ENCODE measurements at places on chromosomes 13 and 19. TPM values are rescaled to one million over a fixed set of nuclear protein-coding genes. Genes with fewer than 3 reads are reported as not detected.
A peak's percentile ranks its signal among the peaks of the same experiment; 100 is the strongest.

GRCh38 chr19:55909801-55910200, 22.3 kb downstream of the NLRP13 start:
- no peaks in the 10 kb centered on the region for H3K4me1 ChIP-seq
- no peak overlapping the region for H3K27ac ChIP-seq
- H3K27me3 ChIP-seq: no peaks in the 10 kb centered on the region
- H3K4me3 ChIP-seq: no peak overlapping the region
- no peak for DNase-seq

- DNase-seq: no peak
- no peaks in the 10 kb centered on the region for H3K4me1 ChIP-seq
- no peak overlapping the region for H3K4me3 ChIP-seq
- no peak overlapping the region for H3K27ac ChIP-seq
- H3K36me3 ChIP-seq: no peaks in the 10 kb centered on the region
Observed at GRCh38 chr13:75123428-75123827, 358.5 kb downstream of the TBC1D4 start.

GRCh38 chr19:11194173-11194572, 3.2 kb downstream of the KANK2 start:
- no peak overlapping the region for H3K4me3 ChIP-seq
- H3K4me1 ChIP-seq: peaks cover 21% of the 10 kb centered on the region
- no peak overlapping the region for H3K27ac ChIP-seq
- H3K36me3 ChIP-seq: no peaks in the 10 kb centered on the region
- no peak for DNase-seq

GRCh38 chr19:1747285-1748114, 5.8 kb upstream of the ONECUT3 start:
- no peaks in the 10 kb centered on the region for H3K36me3 ChIP-seq
- peak; percentile 59 for DNase-seq
- H3K4me3 ChIP-seq: no peak overlapping the region
- H3K4me1 ChIP-seq: peaks cover 18% of the 10 kb centered on the region
- peaks cover 48% of the 10 kb centered on the region for H3K27me3 ChIP-seq
- peak overlapping the region; percentile 64 for H3K27ac ChIP-seq

DNA sequence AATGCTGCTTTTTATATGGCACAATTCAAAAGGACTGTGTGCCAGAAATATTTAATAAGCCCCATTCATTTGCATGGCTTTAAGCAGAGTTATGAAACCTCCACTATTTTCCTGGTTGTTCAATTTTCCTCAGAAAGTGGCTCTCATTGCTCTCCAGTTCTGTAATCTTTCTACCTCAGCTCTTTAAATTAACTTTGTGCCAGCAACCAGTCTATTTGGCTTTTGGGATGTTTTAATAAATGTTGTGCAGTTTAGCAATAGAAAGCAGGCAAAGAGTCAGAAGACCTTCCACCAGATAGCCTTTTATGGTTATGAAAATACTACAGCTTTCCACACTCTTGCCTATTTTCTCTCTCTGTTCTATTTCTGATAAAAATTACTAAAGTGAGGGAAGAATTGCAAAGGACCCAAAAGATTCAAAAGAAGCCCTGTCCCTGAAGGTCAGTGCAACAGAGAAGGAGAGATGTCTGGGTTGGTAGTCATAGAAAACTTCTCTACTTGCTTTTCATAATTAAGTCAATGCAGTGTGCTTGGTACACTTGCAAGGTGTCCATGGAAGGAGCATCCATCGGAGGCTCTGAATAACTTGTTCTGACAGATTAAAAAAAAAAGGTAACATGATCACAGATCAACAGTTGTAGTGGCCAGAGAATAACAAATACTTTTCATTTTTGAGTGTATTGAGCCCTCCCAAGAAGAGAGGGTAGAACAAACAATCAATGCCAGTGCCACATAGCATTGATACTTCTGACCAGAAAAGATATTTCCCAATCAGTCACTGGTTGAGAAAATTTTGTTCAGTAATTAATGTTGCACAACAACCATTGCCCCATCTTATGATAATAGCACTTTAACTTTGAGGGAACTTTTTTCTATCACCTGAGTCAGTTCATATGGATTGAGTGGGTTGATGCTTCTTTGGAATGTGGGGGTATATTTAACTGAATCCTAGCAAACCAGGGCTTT, 48.4 kb upstream of the SPRY2 start:
- H3K36me3 ChIP-seq: no peaks in the 10 kb centered on the region
- no peak overlapping the region for H3K4me3 ChIP-seq
- DNase-seq: no peak
- H3K27ac ChIP-seq: no peak overlapping the region
- peaks cover 4% of the 10 kb centered on the region for H3K27me3 ChIP-seq

- peak; percentile 26 for DNase-seq
- H3K4me3 ChIP-seq: no peak overlapping the region
- H3K27ac ChIP-seq: peak overlapping the region; percentile 16
- H3K36me3 ChIP-seq: peaks cover 2% of the 10 kb centered on the region
- H3K27me3 ChIP-seq: no peaks in the 10 kb centered on the region
Observed at GRCh38 chr13:107422421-107422820, 792.9 kb downstream of the LIG4 start.

DNA sequence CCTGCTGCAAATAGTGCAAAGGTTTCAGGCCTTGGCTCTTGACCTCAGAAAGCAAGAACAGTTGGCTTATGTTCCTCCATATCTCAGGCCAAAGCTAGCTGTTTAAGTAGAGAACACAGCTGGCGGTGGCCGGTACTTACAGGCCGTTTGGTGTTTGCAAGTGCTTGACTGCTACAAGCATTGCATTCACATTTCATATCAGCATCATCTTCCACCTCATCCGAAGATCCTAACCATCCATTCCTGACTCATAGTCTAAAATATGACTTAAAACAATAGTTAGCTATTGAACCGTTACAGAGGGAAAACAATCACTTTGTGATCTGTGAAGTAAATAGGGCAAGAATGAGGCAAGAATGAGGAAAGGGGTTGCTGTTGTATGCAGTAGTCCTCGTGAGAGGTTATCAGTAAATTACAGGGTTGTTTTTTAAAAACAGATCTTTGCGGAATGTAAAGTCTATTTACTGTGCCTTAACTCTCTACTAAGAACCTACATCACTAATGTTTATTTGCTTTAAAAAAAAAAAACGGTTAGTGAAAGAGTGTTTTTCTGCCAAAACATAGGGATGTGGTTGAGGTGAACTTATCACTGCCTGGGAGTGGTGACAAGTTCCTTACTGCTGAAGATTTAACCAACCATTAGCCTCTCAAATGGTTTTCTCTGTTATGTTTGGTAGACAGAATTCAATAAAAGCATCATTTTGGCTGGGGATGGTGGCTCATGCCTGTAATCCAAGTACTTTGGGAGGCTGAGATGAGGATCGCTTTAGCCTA, 21.6 kb upstream of the WDR88 start:
- no peaks in the 10 kb centered on the region for H3K27me3 ChIP-seq
- H3K4me1 ChIP-seq: no peaks in the 10 kb centered on the region
- no peak overlapping the region for H3K27ac ChIP-seq
- H3K4me3 ChIP-seq: no peak overlapping the region
- no peak for DNase-seq
- peaks cover 43% of the 10 kb centered on the region for H3K36me3 ChIP-seq

GRCh38 chr19:56917529-56917928, 77.0 kb upstream of the PEG3 start:
- H3K4me3 ChIP-seq: no peak overlapping the region
- no peak for DNase-seq
- no peak overlapping the region for H3K27ac ChIP-seq
- no peaks in the 10 kb centered on the region for H3K36me3 ChIP-seq
- H3K4me1 ChIP-seq: no peaks in the 10 kb centered on the region

The KLK13 gene
- total RNA-seq: not detected

The RNF17 gene
- total RNA-seq: not detected

The FAM124A gene
- not detected for total RNA-seq
